Naive thymus-derived CD4-positive, alpha-beta T cell (primary cell): ENCODE measurements at places on chromosomes 7 and 10. TPM values are rescaled to one million over a fixed set of nuclear protein-coding genes. Genes with fewer than 3 reads are reported as not detected.

TNPO3 gene
- polyA plus RNA-seq = 30.4 TPM

DNA sequence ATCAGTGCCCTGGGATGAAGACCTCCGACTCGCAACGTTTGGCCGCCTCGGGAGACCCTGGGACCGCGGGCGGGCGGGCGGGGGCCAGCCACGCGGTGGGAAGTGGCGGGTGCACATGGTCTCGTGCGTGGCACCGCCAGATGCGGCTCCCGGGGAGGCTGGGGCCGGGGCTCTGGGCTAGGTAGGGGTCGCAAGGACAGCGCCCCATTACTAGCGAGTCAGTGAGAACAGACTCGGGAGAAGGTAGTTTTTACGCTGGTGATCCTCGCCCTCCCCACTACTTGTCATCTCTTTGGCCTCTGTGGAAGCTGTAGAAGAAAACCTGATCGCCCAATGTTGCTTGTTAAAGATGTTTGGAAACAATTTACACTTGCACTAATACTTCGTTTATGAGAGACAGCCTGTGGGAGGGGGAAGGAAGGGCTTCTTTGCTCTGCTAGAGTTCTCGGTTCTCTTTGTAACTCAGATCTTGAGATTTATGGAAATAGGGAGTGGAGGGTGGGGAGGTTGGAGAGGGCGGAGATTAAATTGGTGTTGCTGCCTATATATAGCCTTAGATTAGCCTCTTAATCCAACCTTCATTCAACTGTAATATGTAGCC lies 591 bp downstream of the BZW2 start:
- DNase-seq = no peak

BMPER gene
- not detected for polyA plus RNA-seq

GSTK1 gene
- polyA plus RNA-seq = 398 TPM

DNA sequence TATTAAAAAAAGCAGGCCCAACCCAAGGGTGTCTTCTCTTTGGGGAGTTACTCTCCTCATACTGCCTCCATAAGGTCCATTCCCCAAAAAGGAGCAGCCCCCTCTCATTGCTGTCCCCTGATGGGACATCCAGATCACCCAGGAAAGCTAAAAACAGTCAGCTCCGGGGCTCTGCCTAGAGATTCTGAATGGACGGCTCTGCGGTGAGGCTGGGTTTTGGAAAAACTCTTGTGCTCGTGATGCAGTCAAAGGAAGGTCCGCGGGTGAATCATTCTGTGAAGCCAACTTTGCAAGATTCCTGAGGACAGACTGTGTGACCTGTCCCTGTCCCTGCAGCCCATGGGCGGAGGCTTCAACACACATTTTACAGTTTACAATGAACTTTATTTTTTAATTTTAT lies 351.5 kb downstream of the TYW1 start:
- no peak for DNase-seq

DNA sequence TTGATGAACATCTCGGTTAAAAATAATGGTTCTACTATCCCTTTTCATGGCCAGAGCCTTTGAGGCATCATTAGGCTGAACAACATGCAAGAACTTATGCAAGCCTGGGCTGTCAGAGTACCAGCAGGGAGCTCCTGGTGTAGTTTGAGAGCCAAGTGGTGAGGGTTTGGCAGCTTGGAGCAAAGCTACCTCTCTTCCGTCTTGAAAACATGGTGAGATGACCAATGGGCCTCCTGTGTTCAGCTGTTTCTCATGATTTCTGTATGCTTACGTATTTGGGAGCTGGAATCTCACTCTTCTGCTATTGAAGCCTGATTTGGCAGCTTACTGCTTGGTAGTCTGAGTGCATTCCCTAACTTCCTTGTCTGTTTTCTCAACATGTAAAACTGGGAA lies 150.4 kb downstream of the CXCL12 start:
- DNase-seq = no peak

DNA sequence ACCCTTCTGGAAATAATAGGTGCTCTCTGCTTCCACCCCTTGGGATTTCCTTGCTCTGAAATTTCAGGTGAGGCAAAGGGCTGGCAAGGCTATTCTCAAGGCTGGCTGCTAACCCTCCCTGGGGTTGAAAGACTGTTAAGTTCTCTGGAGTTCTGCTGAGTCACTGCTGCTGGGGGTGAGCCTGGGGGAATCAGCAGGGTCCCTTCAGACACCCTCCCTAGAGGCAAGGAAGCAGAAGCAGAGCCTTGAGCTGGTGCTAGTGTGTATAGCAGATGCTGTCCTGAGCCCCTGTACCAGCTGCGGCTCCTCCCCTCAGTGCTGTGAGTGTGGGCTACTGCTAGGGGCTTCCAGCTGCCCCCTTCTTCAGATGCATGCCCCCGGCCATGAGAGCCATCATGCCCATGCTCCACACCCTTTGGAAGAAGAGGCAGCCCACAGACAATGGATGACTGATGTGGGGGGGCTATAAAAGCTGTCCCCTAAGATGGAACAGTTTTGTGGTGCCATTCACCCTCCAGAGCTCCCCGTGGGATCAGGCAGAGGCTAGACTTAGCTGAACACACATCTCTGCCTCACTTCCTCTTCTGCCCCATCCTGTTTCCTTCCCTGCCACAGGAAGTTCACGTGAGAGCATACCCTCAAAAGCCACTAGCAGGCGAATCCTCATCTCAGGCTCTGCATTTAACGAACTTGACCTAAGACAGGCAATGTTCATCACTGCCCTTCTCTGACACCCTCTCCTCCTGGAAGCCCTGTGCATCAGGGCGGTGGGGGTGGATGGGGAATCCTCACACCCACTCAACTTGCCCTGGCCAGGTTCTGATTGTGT lies 91.8 kb downstream of the SH3PXD2A start:
- peak; percentile 17 for DNase-seq

DNA sequence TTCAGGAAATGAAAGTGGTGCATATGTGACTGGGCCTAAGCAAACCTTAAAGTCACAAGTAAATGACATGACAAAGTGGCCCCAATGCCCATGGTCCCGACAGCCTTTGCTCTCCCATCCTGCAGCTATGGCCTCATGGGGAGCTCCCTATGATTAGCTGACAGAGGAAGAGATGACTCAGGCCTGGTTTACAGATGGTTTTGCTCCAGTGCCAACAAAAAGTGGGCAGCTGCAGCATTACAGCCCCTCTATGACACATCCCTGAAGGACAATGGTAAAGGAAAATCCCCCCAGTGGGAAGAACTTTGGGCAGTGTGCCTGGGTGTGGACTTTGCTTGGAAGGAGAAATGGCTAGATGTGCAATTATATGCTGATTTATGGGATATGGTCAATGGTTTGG lies 105.1 kb upstream of the ADCY1 start:
- no peak for DNase-seq

- no peak for DNase-seq
These were observed 39.5 kb downstream of the PKD1L1 start for GRCh38 chr7:47908720-47909119.

DNA sequence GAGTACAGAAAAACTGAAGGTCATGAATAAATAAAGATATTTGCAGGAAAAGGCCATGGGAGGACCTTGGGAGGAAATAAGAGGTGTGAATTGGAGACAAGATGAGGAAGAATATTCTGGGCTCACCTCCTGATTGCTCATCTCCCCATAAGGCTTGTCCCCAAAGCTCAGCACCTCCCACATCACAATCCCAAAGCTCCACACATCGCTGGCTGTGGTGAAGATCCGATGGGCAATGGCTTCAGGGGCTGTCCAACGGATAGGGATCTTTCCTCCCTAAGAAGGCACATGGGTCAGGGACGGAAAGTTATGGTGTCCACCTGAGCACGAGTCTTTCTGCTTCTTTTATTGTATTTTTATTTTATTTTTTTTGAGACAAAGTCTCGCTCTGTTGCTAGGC lies 12.9 kb downstream of the ZYX start:
- no peak for DNase-seq

REPIN1 gene
- polyA plus RNA-seq = 46.7 TPM

CYP3A7 gene
- polyA plus RNA-seq = not detected

DNA sequence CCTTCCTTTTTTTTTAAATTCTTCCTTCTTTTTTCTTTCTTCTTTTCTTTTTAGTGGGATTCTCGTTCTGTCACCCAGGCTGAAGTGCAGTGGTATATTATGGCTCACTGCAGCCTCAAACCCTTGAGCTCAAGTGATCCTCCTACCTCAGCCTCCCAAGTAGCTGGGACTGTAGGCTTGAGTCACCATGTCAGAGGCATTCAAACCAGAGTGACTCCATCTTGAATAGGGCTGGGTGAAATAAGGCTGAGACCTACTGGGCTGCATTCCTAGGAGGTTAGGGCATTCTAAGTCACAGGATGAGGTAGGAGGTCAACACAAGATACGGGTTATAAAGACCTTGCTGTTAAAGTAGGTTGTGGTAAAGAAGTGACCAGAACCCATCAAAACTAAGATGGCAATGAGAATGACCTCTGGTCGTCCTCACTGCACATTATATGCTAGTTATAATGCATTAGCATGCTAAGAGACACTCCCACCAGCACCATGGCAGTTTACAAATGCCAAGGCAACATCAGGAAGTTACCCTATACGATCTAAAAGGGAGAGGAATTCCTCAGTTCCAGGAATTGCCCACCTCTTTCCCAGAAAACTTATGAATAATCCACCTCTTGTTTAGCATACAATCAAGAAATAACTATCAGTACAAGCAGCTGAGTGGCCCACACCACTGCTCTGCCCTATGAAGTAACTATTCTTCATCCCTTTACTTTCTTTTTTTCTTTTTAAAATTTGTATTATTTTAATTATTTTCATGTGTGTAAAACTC lies 99.0 kb upstream of the ITGB1 start:
- no peak for DNase-seq

DNA sequence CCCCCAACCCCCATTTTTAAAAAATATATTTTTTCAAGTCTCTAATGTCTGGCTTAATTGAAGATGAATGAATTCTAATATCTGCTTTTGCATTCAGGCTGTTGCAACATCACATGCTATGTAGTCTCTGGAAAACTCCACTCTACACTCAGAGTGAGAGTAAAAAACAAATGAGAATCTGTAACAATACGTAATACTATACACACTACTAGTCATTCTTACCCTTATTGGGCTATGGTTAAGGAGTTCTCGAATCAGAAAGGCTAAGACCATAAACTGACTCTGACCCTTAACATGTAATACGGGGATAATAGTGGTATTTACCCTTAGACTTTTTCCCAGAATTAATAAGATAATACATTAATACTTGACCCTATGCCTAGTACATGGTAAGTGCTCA lies 42.9 kb upstream of the TMEM168 start:
- DNase-seq = no peak

DNA sequence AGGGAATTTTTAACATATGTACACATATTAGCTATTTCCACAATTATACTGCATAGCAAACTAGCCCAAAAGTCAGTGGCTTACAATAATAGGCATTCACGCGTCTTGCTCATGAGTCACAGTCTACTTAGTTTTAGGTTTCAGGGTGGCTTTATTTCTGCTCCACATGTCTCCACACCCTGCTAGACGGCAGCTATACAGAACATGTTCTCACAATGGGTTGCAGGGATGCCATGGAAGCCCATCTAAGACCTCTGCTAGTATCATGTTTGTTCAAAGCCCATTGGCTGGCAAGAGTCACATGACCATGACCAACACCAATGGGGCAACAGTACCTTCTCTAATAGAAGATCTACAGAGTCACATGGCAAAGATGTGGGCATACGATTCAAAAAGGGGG lies 96.3 kb upstream of the NEBL start:
- DNase-seq = no peak
